Stimulated activated naive CD4-positive, alpha-beta T cell treated with Interleukin-2 at 50 U/mL for 16 hours (primary cell): ENCODE measurements at places on chromosomes 3 and 15.
A peak's percentile ranks its signal among the peaks of the same experiment; 100 is the strongest.

- peak; percentile 14 for DNase-seq
Measured at GRCh38 chr3:157119369-157119951, 40.5 kb downstream of the CCNL1 start.

GRCh38 chr3:75248974-75249373, 415.2 kb upstream of the FRG2C start:
- no peak for DNase-seq

- DNase-seq, result no peak
Measured at GRCh38 chr3:33173103-33173502, 45.5 kb downstream of the SUSD5 start.

- no peak for DNase-seq
Measured at GRCh38 chr3:151155409-151156128, 47.4 kb downstream of the GPR171 start.

GRCh38 chr3:126212620-126213378, 32.4 kb upstream of the ALDH1L1 start:
- DNase-seq, result no peak

DNA sequence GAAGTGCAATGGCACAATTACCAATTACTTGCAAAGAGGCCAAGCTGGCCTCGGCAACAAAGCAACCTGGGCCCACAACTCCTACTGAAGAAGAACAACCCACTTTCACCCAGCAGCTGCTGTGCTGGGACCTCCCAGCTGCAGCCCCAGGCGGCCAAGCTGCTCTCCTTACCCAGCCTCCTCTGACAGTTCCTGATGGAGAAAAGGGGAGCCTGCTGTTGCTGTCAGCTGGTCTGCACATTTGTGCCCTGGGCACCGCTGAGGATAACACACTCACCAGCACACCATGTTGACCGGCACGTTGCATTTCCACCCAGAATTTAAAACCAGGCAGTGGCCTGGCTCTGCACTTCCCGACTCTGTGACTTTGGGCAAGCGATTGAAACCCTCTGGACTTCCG, 33.6 kb downstream of the SSUH2 start:
- DNase-seq, result no peak

GRCh38 chr15:33158366-33158765, 36.1 kb downstream of the FMN1 start:
- DNase-seq, result no peak

DNA sequence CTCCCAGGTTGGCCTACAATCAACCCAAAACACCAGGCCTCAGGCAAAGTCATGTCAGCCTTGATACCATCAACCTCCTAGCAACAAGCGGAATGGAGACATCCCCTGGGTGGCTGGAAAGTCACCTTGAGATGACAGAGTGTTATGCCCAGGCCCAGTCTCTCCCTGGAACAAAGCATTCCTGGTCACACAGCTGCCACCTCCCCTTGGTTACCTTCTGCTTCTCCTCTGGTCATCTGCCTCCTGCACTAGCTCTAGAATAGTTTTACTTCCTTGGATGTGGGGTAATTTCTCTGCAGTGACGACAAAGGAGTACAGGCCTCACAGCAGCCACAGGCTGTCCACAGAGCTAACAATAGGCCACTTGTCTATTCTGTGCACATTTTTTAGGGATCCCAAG, 114.9 kb downstream of the RFTN1 start:
- no peak for DNase-seq

DNA sequence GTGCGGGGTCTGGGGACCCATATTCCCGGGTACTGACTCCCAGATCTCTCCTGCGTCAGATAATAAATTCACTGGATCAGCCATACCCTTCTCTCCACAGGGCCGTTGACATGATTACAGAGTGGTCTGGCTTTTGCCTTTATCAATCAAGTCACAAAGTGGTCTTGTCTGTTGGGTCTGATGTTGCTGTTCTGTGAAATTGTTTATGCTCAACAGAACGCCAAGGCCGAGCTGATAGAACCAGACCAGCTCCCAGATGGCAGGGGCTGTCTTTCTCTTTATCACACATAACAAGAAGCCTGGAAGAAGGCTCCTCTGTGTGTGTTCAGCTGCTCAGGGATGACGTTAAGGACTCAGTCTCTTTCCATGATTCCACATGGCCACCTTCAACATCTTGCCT, 751 bp upstream of the DCLK3 start:
- no peak for DNase-seq

DNA sequence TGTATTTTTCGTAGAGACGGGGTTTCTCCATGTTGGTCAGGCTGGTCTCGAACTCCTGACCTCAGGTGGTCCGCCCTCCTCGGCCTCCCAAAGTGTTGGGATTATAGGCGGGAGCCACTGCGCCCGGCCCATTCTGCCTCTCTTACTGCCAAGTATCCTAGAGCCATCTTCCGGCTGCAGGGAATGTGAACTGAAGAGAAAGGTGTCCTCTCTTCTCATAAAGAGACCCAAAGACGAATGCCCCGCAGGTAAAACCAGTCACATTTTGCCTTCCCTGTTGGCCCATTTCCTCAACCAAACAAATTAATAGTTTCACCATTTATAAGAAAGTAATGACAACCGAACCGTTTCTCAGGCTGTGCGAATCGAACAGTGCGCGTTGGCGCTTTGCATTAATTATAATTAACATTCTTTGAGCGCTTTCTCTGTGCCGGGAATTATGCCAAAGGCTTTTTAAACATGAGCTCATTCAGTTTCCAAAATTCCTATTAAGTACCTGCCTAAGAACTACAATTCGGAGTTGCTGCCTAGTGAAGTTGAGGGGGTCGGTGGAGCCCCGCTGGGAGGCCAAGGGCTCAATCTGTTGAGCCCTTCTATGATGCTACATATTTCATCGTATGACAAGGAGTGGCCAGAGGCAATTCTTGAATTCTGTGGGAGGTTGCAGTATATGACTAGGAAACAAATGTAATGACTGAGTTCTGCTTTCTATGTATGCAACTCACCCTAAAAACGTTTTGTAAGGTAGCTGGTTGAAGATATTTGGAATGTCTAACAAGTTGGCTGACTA, 819 bp upstream of the RPL24 start:
- no peak for DNase-seq
